ENCODE measurements at places on chromosomes 6 and 20.

GRCh38 chr20:41436679-41437078 lies 70.1 kb upstream of the EMILIN3 start:
- no peak for DNase-seq
- peaks cover 20% of the 10 kb centered on the region for H3K4me1 ChIP-seq
- peaks cover 82% of the 10 kb centered on the region for H3K36me3 ChIP-seq
- no peak overlapping the region for H3K4me3 ChIP-seq
- no peaks in the 10 kb centered on the region for H3K27me3 ChIP-seq

DNA sequence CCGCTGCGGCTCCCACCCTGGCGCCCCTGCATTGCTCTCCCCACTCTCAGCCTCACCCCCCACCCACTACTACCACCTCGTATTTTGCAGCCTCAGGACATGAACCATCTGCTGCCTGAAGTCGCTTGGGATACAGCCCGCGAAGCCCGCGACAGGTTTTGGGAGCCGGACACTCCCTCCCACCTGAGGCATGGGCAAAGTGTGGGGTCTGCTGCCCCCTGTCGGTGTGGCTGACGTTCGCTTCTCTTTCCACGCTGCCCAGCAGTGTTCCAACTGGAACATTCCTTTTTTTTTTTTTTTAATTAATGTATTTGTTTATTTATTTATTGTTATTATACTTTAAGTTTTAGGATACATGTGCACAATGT lies 15.3 kb upstream of the LPA start:
- H3K4me1 ChIP-seq: no peaks in the 10 kb centered on the region
- no peak overlapping the region for H3K4me3 ChIP-seq
- no peaks in the 10 kb centered on the region for H3K36me3 ChIP-seq
- no peaks in the 10 kb centered on the region for H3K27me3 ChIP-seq
- DNase-seq: no peak

GRCh38 chr6:92777146-92777740 lies 642.1 kb downstream of the EPHA7 start:
- H3K36me3 ChIP-seq: no peaks in the 10 kb centered on the region
- H3K4me3 ChIP-seq: no peak overlapping the region
- DNase-seq: no peak
- H3K27ac ChIP-seq: no peak overlapping the region
- H3K27me3 ChIP-seq: no peaks in the 10 kb centered on the region

GRCh38 chr20:43824309-43825050 lies 90.2 kb upstream of the TOX2 start:
- no peak for DNase-seq
- H3K27ac ChIP-seq: no peak overlapping the region
- no peaks in the 10 kb centered on the region for H3K4me1 ChIP-seq
- no peaks in the 10 kb centered on the region for H3K36me3 ChIP-seq
- no peak overlapping the region for H3K4me3 ChIP-seq

DNA sequence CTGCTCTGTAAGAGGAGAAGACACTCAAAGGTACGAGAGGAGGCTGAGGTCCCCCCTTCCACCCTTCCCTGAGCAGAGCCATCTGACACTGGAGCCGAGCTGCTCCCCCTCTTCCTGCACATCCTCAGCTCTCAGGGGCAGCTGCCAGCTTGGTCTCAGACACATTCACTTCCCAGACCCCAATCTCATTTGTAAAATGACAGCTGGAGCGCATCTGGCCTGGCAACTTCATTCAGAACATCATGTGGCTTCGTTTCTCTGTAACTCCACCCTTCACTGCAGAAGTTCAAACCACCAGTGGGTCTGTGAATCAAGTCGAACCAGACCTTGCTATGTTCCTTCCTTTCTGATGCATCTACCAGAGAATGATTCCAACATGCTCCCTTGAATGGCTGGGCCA lies 145.6 kb upstream of the CDH4 start:
- no peak overlapping the region for H3K27ac ChIP-seq
- no peaks in the 10 kb centered on the region for H3K36me3 ChIP-seq
- DNase-seq: no peak

- no peak overlapping the region for H3K27ac ChIP-seq
- H3K27me3 ChIP-seq: peaks cover 5% of the 10 kb centered on the region
Measured at GRCh38 chr6:56643379-56644089, 845 bp upstream of the DST start.

- no peaks in the 10 kb centered on the region for H3K36me3 ChIP-seq
- H3K4me3 ChIP-seq: no peak overlapping the region
- H3K4me1 ChIP-seq: no peaks in the 10 kb centered on the region
- H3K27ac ChIP-seq: no peak overlapping the region
- DNase-seq: no peak
Measured at GRCh38 chr6:25186919-25187318, 92.3 kb upstream of the CARMIL1 start.

- no peak overlapping the region for H3K27ac ChIP-seq
- no peaks in the 10 kb centered on the region for H3K36me3 ChIP-seq
- DNase-seq: no peak
- no peaks in the 10 kb centered on the region for H3K4me1 ChIP-seq
Measured at GRCh38 chr6:54252916-54253315, 55.3 kb upstream of the TINAG start.

DNA sequence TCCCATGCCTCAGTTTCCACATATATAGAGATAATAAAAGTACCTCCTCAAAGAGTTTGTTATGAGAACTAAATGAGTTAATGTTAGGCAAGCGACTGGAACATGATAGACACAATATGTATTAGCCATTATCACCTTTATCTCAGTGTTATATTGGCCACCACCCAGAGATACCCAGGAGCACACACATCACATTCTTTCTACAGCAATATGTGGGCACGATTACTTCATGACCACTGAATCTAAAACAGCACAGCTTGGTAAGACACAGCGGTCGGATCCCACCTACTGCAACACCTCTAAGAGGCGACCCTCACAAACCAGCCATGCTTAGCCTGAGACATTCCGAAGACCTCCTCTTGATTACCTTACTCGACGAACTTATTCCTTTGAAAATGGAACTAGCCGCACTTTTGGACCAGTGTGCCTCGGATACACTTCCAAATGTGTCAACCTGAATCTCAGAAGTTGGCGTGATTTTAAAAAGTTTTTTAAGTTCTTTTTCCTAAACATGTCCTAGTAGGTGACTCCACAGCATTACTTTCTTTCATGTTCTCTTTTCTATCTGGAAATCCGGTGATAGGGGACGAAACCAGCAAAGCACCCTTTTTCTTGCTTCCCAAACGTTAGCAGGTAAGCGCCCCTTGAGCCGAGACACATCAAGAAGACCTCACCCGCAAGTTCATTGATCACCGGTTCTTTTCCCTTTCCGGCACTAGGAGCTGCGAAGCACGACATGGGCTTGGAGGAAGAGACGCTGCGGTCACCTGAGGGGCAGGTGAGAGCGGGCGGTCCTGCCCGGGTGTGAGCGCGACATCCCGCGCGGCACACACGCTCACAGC lies 923 bp downstream of the GMDS start:
- peaks cover 45% of the 10 kb centered on the region for H3K4me1 ChIP-seq
- H3K27ac ChIP-seq: peak overlapping the region; percentile 60
- peaks cover 6% of the 10 kb centered on the region for H3K36me3 ChIP-seq
- no peaks in the 10 kb centered on the region for H3K27me3 ChIP-seq
- H3K4me3 ChIP-seq: peak overlapping the region; percentile 78

DNA sequence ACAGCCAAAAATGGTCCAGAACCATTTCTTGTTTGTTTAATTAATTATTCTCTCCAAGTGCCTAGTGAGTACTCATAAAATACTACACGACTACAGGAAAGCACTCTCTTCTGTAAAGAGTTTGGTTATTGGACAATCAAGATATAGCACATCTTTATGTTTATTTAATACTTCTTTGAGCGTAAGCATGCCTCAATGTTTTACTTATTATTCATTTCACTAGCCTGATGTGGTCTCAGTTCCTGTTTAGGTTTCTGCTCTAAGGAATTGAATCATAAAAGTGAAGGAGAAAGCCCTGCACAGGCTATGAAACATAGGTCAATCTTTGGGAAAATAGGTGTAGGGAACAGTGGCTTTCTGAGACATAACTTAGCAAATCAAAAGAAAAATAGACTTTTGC lies 45.9 kb upstream of the AIG1 start:
- H3K4me1 ChIP-seq: no peaks in the 10 kb centered on the region
- no peaks in the 10 kb centered on the region for H3K36me3 ChIP-seq
- H3K4me3 ChIP-seq: no peak overlapping the region
- no peaks in the 10 kb centered on the region for H3K27me3 ChIP-seq

Measured in DND-41 (cell line).